Activated T-helper 2 cell treated with anti-CD3 and anti-CD28 coated beads, Interferon-gamma antibody, Interleukin-2, Interleukin-4, amounts not matched to agents 10 μg/mL and 5 μg/mL and 100 μg/mL, durations not matched to agents 14 hours and 24 hours and 36 hours (primary cell): ENCODE measurements at places on chromosomes 7 and 10. TPM values are rescaled to one million over a fixed set of nuclear protein-coding genes. Genes with fewer than 3 reads are reported as not detected.

DNA sequence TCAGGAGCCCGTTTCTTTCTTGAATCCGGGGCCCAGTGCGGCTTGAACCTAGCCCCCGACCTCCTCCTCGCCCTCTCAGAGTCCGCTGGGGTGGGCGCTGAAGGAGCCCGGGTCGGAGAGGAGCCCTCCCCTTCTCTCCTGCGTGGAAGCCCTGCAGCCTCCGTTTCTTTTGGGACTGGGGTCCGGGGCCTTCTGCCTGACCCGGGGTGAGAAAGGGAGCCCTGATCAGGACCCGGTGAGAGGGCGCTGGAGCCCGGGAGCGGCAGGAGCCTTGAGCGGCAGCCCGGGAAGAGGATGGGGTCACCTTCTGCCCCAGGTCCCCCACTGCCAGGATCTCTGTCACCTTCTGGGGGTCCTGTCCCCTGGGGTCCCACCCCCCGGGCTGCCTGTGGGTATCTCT lies 162.3 kb downstream of the ZNF33B start:
- H3K27me3 ChIP-seq = peaks cover 2% of the 10 kb centered on the region
- H3K4me3 ChIP-seq = no peak overlapping the region
- no peak for DNase-seq
- no peaks in the 10 kb centered on the region for H3K36me3 ChIP-seq

- no peaks in the 10 kb centered on the region for H3K36me3 ChIP-seq
- H3K4me3 ChIP-seq = no peak overlapping the region
- DNase-seq = no peak
These were observed 22.1 kb upstream of the FBXW4 start for GRCh38 chr10:101716891-101717659.

GRCh38 chr7:100102950-100103840 lies 1.8 kb downstream of the AP4M1 start:
- peaks cover 29% of the 10 kb centered on the region for H3K4me1 ChIP-seq
- peaks cover 51% of the 10 kb centered on the region for H3K36me3 ChIP-seq
- H3K27me3 ChIP-seq = no peaks in the 10 kb centered on the region
- DNase-seq = no peak

- DNase-seq = no peak
- H3K4me3 ChIP-seq = no peak overlapping the region
- H3K27ac ChIP-seq = no peak overlapping the region
- H3K4me1 ChIP-seq = no peaks in the 10 kb centered on the region
- no peaks in the 10 kb centered on the region for H3K36me3 ChIP-seq
These were observed 191.6 kb downstream of the FANK1 start for GRCh38 chr10:126087796-126088505.

DNA sequence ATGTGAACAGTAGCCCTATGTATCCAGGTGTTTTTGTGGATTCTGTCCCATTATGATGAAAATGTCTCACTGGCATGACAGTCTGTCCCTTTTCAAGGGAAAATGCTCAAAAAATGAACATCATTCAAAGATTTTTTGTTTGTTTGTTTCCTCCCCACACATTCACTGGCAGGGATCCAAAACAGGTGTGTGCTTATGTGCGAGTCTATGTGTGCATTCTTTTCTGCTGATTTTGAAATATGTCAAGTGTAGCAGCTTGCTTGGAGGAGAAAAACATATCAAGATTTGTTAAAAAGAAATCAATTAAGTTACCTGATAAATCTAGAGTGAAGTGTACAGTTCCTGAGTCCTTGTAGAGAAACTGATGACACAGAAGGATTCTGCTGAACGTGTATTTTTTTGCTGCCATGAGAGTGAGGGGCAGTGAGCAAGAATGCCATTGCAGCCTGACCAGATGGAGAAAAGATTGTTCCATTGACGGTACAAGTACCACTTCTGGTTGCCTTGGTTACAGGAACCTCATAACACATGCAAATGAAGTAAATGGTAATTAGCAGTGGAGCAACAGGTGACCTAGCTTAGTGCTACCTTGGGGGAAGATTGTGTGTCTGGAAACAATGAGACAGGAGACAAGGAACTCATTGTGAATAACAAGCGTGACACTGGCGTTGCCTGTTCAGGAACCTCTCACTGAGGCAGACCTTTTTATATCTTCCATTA lies 277.4 kb upstream of the PHYHIPL start:
- no peak overlapping the region for H3K27ac ChIP-seq
- H3K4me3 ChIP-seq = no peak overlapping the region
- H3K4me1 ChIP-seq = no peaks in the 10 kb centered on the region
- no peak for DNase-seq

TMEM213 gene
- total RNA-seq = not detected in 2 replicates

GAD2 gene
- not detected in 2 replicates for total RNA-seq

SYT15 gene
- 1.5 TPM in 2 replicates for total RNA-seq

DNA sequence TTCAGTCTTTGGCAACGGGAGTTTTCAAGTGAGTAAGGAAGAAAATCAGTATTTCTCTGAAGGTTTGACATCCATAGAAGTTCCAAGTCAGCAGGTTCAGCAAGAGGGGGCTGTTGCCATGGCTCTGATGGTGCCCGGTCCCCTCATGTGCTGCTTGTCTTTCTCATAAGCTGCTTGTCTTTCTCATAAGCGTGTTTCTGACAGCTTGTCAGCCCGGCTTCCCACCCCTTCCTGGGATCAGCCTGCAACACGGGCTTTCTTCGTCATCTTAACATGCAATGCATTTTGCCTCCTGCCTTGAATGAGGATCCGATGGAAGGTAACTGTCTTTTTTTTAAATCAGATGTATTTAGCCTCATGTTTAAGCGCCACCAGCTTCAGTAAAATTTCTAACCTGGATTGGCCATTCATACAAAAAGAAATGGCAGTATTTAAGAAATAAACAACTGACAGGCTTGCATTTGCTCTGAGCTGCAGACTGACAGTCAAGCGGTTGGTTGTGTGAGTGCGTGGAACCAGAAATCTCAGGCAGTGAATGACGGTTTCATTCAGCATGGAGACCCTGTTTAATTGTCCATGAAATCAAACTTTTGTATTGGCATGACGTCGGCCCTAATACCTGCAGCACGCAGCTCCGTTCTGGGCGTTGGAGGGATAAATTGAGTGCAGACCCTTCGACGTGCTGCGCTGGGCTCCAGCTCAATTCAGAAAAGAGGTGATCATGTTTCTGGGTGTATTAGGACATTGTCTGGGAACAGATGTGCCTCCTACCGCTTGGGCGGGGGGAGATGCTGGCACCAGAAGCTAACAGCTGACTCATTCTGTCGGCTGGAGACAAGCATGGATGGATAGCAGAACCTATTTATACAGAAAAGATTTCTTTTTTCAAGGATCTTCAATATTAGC lies 454.7 kb upstream of the FOXK1 start:
- H3K36me3 ChIP-seq = no peaks in the 10 kb centered on the region
- DNase-seq = no peak
- no peaks in the 10 kb centered on the region for H3K4me1 ChIP-seq
- no peak overlapping the region for H3K4me3 ChIP-seq
- H3K27ac ChIP-seq = no peak overlapping the region
- no peaks in the 10 kb centered on the region for H3K27me3 ChIP-seq

C7orf57 gene
- total RNA-seq = 0.11 and 0.18 TPM in 2 replicates

- no peak overlapping the region for H3K4me3 ChIP-seq
- peaks cover 13% of the 10 kb centered on the region for H3K27me3 ChIP-seq
- no peak for DNase-seq
- H3K4me1 ChIP-seq = peaks cover 7% of the 10 kb centered on the region
- no peak overlapping the region for H3K27ac ChIP-seq
These were observed 34.7 kb downstream of the PODXL start for GRCh38 chr7:131521651-131522163.

GRCh38 chr10:33276282-33276923 lies 58.1 kb downstream of the NRP1 start:
- H3K36me3 ChIP-seq = no peaks in the 10 kb centered on the region
- H3K4me1 ChIP-seq = no peaks in the 10 kb centered on the region
- no peak for DNase-seq
- H3K27me3 ChIP-seq = peaks cover 41% of the 10 kb centered on the region
- H3K4me3 ChIP-seq = no peak overlapping the region
- no peak overlapping the region for H3K27ac ChIP-seq

GRCh38 chr10:89100680-89101079 lies 106.4 kb downstream of the CH25H start:
- no peak for DNase-seq
- no peaks in the 10 kb centered on the region for H3K36me3 ChIP-seq
- H3K27me3 ChIP-seq = peaks cover 2% of the 10 kb centered on the region
- no peak overlapping the region for H3K4me3 ChIP-seq
- H3K4me1 ChIP-seq = peaks cover 4% of the 10 kb centered on the region

DNA sequence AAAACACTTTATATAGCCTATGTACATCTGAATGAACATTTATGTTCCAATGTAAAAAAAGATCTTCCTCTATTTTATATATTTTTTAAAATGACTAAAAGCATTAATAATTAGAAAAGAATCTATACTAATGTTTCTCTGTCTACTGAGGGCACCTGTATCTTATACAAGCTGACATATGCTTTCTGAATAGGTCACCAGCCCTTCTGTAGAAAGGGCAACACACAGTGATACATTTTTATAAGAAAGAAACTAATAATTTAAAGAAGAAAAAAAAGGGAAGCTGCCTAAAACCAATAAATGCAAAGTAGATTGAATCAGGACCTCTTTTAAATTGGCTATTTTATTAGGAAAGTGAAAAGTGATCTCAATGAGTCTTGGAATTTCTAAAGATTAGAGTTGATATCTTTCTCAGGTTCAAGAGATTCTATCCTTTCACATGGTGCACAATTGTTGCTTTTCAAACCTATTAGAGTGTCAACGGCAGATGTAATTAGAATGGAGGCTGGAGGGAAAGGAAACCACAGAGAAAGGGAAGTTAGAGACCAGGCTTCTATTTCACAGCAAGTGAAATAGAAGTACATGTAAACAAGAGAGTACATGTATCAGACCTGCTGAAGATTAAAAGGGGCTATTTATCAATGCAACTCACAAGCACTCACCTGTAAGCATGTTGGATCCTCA lies 6.3 kb downstream of the MTPN start:
- H3K27me3 ChIP-seq = no peaks in the 10 kb centered on the region
- no peak for DNase-seq
- H3K27ac ChIP-seq = no peak overlapping the region
- peaks cover 53% of the 10 kb centered on the region for H3K4me1 ChIP-seq

FZD1 gene
- 0.80 and 0.84 TPM in 2 replicates for total RNA-seq

GRCh38 chr10:62063795-62064472 lies 162.4 kb downstream of the ARID5B start:
- H3K4me1 ChIP-seq = peaks cover 72% of the 10 kb centered on the region
- peaks cover 93% of the 10 kb centered on the region for H3K36me3 ChIP-seq
- no peak for DNase-seq
- H3K4me3 ChIP-seq = peak overlapping the region; percentile 39
- H3K27me3 ChIP-seq = no peaks in the 10 kb centered on the region
- peak overlapping the region; percentile 87 for H3K27ac ChIP-seq

GRCh38 chr10:91605968-91606367 lies 26.9 kb downstream of the PPP1R3C start:
- no peaks in the 10 kb centered on the region for H3K27me3 ChIP-seq
- no peak for DNase-seq
- H3K4me3 ChIP-seq = no peak overlapping the region
- no peaks in the 10 kb centered on the region for H3K4me1 ChIP-seq
- H3K36me3 ChIP-seq = no peaks in the 10 kb centered on the region

DNA sequence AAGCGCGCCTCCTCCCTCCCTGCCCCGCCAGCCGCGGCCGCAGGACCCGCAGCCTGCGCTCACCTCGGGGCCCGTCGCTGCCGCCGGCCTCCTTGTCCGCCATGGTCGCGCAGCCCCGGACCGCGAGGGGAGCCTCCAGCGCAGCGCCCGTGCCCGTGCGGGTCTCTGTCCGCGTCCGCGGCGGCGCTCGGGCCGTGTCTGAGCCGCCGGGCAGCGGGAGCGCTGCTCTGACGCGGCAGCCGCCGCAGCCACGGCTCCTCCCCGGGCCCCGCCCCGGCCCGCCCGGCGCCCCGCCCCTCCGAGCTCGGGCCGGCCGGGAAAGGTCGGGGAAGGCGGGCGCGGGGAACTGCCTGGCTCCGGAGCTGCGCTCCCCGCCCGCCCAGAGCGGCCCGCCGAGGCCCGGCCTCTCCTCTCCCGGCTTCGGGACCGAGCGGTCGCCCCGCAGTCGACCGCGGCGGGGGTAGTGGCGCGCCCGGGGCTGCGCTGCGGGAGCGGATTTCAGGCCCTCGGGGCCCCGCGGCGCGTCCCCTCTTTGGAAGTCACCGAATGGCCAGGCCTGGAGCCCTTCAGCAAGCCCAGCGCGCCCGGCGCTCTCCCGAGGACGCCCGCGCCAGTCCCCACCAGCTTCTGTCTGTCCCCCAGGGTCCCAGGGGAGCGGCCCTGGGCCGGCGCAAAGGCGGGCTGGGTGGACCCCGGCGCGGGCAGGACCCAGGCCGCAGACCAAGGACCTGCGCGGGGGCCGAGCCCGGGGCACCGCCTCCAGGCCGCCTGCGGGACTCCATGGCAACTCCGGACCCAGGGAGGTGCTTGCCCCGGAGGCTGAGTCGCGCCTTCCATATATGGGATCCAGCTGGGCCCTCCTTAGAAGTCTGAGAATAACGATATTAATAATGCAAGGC lies at the start of gene HSPA12A:
HSPA12A (minus strand) TSS at position 200 of the 899 bp plus-strand sequence; CDS start at position 103, 97 bp downstream.
- no peaks in the 10 kb centered on the region for H3K36me3 ChIP-seq
- peaks cover 2% of the 10 kb centered on the region for H3K4me1 ChIP-seq
- H3K27me3 ChIP-seq = peaks cover 55% of the 10 kb centered on the region
- H3K27ac ChIP-seq = no peak within 1 kb of the TSS
- DNase-seq = peak; percentile 41

DNA sequence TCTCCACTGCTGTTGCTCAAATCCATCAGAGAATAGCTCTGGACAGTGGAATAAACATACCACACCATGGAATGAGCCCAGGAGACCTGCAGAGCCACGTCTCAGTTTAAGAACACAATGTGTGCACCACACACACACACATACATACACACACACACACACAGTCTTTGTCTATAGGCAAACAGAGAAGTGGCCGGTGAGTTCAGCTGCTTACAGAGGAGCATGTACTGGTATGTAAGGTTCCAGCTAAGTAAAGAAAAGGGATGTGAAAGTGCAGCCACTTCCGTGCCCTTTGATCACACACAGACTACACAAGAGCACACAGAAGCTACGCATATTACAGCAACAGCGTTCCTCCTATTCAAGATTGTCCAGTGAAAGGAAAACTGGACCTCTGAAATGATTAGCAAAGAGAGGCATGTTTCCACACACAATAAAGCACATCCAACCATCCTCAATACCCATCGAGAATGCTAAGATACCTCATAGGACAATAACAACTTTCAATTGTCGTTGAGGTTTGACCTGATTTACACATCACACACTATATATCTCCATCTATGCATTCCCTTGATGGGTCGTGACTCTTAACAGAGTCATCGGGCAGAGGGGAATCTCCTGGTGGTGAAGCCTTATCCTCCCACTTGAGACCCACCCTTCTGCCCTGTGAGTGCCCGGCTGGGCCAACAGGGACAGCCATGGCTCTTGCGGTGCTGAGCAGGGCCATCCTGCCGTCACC lies 23.6 kb downstream of the SLC35B4 start:
- H3K27me3 ChIP-seq = no peaks in the 10 kb centered on the region
- DNase-seq = no peak
- no peaks in the 10 kb centered on the region for H3K4me1 ChIP-seq

GRCh38 chr7:116399819-116400218 lies 99.7 kb upstream of the CAV2 start:
- no peak overlapping the region for H3K27ac ChIP-seq
- no peak for DNase-seq
- peaks cover 9% of the 10 kb centered on the region for H3K27me3 ChIP-seq
- no peaks in the 10 kb centered on the region for H3K36me3 ChIP-seq
- H3K4me1 ChIP-seq = no peaks in the 10 kb centered on the region
